Activated T-cell treated with anti-CD3 and anti-CD28 coated beads, Interleukin-2, amount 50 U/mL, for 4 hours (primary cell): ENCODE measurements at places on chromosomes 6 and 20. TPM values are rescaled to one million over a fixed set of nuclear protein-coding genes. Genes with fewer than 3 reads are reported as not detected.

The RSPO3 gene
- total RNA-seq, result not detected

The LTA gene
- 1,641 TPM for total RNA-seq

The NRSN1 gene
- total RNA-seq, result not detected

The EPPIN gene
- not detected for total RNA-seq

The MTFR2 gene
- total RNA-seq, result 13.4 TPM

The MCCD1 gene
- not detected for total RNA-seq

The CTCFL gene
- 0.11 TPM for total RNA-seq

The SCUBE3 gene
- total RNA-seq, result not detected

The BHLHE23 gene
- total RNA-seq, result not detected

The LY6G6C gene
- total RNA-seq, result not detected

The TMEM244 gene
- total RNA-seq, result not detected

The HLA-F gene
- total RNA-seq, result 185 TPM

The PPT2 gene
- 20.2 TPM for total RNA-seq

The PARD6B gene
- 6.8 TPM for total RNA-seq

The KCNK15 gene
- 1.1 TPM for total RNA-seq

The ECHDC1 gene
- total RNA-seq, result 80.3 TPM

The HLA-DMB gene
- 1.6 TPM for total RNA-seq

The PPP1R3G gene
- total RNA-seq, result not detected

The GRIK2 gene
- not detected for total RNA-seq
